Suppressor macrophage treated with lipopolysaccharide for 4 hours (primary cell): ENCODE measurements at places on chromosomes 13 and 19.
A peak's percentile ranks its signal among the peaks of the same experiment; 100 is the strongest.

GRCh38 chr13:62838929-62839328 lies 1423.3 kb upstream of the PCDH20 start:
- DNase-seq, result no peak

DNA sequence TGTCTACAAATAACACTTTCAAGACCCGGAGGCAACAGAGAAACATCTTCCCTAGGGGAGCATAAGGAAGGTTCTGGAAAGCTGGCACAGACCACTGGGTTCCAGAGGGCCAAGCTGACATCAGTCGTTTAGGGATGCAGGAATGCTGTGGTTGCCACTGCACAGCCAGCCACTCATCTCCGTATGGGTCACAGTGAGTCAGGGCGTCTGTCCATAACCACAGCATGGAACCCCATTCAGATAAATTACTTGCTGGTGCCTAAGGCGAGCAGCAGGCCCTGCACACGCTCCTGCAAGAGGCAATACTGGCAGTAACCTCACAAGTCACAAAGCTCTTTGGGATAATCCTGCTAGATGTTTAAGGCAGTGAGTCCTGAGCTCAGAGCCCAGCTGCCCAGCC lies 140.9 kb upstream of the UBL3 start:
- no peak for DNase-seq

DNA sequence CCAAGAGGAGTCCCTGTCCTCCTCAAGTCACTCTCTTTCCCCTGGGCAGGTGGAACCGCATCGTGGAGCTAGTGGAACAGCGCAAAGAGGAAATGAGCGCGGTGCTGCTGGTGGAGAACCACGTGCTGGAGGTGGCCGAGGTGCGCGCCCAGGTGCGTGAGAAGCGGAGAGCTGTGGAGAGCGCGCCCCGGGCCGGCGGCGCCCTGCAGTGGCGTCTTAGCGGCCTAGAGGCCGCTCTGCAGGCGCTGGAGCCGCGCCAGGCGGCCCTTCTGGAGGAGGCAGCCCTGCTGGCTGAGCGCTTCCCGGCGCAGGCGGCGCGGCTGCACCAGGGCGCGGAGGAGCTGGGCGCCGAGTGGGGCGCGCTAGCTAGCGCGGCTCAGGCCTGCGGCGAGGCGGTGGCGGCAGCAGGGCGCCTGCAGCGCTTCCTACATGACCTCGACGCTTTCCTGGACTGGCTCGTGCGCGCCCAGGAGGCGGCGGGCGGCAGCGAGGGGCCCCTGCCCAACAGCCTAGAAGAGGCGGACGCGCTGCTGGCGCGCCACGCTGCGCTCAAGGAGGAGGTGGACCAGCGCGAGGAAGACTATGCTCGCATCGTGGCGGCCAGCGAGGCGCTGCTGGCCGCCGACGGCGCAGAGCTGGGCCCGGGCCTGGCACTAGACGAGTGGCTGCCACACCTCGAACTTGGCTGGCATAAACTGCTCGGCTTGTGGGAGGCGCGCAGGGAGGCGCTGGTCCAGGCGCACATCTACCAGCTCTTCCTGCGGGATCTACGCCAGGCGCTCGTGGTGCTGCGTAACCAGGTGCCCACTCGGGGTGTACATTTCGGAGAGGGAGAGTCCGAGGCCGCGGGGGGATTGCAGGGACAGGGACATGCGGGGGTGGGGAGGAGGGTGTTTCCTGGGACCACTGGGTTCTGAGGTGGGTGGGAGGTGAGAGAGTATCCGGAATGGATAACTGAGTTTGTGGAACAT lies 52.8 kb downstream of the SPTBN4 start:
- DNase-seq, result peak; percentile 44

DNA sequence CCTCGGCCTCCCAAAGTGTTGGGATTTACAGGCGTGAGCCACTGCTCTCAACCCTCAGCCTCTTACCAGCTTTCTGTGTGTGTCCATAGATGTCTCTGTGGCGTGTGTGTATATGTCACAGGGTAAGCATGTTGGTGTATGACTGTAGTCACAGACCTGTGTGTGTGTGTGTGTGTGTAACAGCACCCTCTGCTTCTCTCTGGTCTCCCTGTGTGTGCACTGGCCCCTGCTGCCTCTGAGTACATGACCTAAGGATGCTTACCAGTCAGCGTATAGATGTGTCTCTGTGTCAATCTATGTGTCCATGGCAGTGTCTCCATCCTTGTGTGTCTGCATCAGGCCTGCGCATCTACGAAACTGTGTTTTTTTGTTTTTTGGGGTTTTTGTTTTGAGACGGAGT lies 5.6 kb downstream of the AXL start:
- DNase-seq, result no peak

DNA sequence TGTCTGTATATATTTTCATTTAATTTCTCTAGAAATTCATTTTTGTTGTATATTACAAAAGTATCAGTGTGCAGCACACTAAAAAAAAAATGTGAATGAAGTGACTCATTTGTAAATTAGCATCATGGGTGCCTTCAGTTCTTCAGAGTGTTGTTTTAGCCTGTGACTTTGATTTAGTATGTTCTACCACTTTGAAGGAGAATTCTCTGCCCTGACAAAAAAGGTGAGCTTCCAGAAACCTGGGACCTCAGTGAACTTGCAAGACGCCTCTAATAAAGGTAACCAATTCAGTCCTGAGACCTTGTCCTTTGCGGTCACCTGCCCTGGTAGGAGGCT lies 2.4 kb downstream of the METTL21C start:
- no peak for DNase-seq

DNA sequence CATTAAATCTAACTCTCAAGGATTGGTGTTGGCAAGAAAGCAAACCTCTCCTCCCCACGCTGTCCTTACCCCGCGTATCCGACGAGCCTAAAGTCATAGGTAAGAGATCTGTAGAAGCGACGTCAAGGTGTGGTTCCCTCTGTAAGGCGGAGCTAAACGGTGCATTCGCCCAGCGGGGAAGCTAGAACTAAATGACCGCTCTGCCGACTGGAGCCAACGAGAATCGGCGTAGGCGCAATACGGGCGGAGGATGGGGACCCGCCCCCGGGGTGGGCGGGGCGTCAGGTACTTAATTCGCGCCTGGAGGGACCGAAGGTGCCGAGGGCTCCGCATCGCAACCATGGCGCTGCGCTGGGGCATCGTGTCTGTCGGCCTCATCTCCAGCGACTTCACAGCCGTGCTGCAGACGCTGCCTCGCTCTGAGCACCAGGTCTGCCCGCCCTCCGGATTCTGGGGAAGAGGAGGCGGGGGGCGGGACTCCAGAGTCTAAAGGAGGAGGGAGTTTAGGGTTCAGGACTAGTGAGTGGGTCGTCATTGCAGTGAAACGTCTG lies at the start of gene DHDH:
Gene DHDH (plus strand): TSS at position 318 of the 551 bp plus-strand sequence. CDS start 23 bp downstream, at position 341.
- peak; percentile 60 for DNase-seq

GRCh38 chr13:84131249-84131648 lies 249.0 kb upstream of the SLITRK1 start:
- DNase-seq, result no peak

DNA sequence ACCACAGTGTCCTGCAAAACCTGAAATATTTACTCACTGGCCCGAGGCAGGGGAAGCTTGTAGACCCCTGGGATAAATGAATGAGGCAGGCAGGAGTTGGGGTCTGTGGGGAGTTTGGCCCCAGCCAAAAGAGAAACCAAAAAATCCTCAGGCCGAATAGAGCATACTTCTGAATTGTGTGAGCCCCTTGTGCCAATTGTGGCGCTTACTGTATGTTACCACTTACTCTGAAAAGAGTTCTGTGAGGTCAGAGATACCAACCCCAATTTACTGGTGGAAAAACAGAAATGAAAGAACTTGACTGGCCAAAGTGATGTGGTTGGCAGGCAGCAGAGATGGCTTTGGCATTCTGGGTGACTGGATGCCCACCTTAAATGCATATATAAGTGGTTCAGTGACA lies 6.9 kb downstream of the CARM1 start:
- peak; percentile 13 for DNase-seq

- DNase-seq, result no peak
These were observed 34.6 kb upstream of the KATNAL1 start for GRCh38 chr13:30341815-30342570.

GRCh38 chr13:92657565-92657964 lies 569.0 kb upstream of the GPC6 start:
- DNase-seq, result no peak

- peak; percentile 99 for DNase-seq
These were observed at the start of gene FBL for GRCh38 chr19:39845933-39846677. Gene FBL (minus strand): TSS chr19:39846379. CDS start chr19:39846300, 79 bp downstream.

GRCh38 chr19:40241809-40242384 lies 15.4 kb upstream of the CCNP start:
- DNase-seq, result no peak

- DNase-seq, result no peak
These were observed 68.6 kb upstream of the TEX29 start for GRCh38 chr13:111251646-111252445.

DNA sequence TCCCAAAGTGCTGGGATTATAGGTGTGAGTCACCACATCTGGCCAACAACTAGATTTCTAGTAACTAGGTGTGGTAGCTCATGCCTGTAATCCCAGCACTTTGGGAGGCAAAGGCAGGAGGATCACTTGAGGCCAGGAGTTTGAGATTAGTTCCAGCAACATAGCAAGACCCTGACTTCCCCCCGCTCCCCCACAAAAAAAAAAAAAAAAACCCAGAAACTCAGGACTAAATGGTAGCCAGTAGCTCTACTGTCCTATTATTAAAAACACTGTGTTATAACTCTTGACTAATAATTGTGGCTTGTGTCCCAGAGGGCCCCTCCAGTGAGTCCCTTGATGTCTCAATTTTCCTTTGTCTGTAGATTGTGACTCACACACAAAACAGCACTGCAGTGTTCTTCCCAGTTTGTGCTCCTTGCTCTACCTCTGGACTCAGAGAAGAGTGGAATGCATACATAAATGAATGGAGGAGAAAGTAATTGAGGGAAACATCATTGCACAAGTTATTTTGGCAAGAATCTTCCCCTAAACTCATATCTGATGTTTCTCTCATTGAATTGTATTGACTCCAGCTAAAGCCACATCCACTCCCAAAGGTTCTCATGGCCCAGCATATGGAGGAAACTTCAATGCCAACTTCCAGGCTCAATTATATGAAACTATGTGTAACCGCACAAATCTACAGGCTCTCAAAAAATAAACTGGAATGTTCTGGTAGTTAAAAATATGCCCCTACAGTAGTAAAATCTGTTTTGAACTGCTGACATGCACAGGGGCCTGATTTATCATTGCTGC lies 8.8 kb downstream of the TPT1 start:
- peak; percentile 63 for DNase-seq

GRCh38 chr19:1672038-1672768 lies 19.8 kb upstream of the TCF3 start:
- DNase-seq, result peak; percentile 58

DNA sequence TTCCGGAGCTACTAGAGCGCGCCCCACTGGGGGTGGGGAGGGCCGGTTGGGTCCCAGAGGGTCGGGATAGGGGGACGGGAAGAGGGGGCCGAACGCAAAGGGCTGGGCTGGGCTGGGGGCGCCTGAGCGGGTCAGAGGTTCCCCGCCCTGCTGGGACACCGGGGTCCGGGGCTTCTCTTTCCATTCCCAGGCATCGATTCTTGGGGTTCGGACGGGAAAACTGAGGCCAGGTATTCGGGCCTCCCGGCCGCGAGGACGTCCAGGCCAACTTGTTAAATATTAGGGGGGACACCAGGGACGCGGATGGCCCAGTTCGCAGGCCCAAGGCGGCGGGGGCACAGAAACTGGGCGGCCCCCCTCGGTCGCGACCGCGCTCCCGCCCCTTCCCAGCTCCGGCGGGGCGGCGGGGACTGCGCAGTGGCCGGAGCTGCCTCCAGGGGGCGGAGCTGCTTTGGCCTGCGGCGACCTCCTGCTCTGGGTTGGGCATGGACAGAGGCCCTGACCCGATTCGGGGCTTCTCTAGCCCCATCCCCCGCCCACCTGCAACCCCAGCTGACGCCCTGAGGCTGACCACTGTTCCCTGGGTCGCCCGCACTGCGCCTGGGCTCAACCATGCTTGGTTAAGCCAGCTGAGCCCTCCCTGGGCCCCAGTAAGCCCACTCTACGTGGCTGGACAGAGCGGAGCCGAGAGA lies 1.2 kb upstream of the KLF16 start:
- peak; percentile 84 for DNase-seq

DNA sequence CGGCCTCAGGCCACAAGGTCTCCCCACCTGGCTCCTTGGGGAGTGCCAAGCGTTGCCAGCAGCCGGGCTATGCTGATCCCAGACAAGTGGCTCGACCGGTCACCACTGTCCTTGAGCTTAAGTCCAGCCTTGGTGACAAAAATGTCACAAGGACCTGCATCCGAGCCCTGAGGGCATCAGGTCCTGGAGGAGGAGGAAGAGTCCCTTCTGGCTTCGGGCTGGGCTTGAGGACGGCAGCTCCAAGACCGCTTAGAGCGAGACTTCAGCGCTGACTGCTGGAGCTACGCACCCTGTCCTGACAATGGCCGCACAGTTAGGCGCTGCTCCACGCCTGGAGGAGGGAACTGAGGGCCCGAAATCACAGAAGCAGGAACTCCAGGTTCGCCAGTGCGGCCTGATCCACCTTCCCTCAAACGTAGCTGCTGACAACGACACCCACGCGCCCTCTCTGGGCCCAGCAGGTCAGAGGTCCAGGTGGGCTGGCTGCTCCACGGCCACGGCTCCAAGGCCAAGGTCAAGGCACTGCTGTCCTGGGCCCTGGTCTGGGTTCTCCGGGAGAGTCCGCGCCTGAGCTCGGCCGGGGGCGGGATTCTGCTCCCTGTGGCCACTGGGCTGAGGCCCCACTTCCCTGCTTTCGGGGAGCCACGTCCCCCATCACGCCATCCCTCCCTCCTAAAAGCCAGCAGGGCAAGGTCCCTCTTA lies 7.0 kb downstream of the SBNO2 start:
- DNase-seq, result no peak

DNA sequence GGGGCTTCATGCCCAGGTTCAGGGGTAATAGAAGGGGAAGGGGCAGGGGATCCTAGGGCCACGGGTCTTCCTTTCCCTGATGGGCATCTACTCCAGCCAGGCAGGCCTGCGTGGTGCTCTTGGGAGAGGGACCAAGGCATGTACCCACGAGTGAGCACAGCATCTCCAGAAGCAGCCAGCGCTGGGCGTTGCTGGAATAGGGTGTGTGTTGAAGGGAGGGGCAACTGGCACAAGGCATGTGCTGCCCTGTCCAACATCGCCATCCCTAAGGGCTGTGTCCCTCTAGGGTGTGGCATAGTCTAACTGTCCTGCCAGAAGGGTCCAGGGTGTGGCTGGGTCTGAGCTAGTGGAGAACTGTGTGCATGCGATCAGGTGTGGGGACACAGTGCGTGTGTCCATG lies 2.9 kb downstream of the NOTCH3 start:
- DNase-seq, result no peak

DNA sequence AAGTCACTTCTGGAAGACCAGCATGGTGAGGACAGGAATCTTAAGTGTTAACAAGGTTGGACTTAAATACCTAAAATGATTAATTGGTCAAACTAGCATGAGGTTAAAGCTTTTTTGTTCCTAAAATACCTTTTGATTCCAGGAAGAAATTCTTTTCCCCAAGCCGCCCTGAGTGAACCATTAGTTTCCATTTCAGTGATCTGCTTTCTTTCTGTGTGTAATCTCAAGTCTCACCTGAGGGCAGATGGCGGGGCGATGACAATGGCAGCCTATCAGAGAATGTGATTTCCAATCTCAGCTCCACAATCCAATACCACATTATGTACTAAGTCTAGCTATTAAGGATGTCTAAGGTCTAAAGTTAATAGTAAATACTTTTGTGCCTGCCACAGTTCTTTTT lies 390.9 kb upstream of the SGCG start:
- no peak for DNase-seq

GRCh38 chr13:92825938-92826596 lies 400.5 kb upstream of the GPC6 start:
- DNase-seq, result no peak

- no peak for DNase-seq
These were observed 5.5 kb downstream of the SLC7A1 start for GRCh38 chr13:29589967-29590366.
